Mammary epithelial cell (primary cell): ENCODE measurements at places on chromosomes 11 and 22. TPM values are rescaled to one million over a fixed set of nuclear protein-coding genes. Genes with fewer than 3 reads are reported as not detected.

DNA sequence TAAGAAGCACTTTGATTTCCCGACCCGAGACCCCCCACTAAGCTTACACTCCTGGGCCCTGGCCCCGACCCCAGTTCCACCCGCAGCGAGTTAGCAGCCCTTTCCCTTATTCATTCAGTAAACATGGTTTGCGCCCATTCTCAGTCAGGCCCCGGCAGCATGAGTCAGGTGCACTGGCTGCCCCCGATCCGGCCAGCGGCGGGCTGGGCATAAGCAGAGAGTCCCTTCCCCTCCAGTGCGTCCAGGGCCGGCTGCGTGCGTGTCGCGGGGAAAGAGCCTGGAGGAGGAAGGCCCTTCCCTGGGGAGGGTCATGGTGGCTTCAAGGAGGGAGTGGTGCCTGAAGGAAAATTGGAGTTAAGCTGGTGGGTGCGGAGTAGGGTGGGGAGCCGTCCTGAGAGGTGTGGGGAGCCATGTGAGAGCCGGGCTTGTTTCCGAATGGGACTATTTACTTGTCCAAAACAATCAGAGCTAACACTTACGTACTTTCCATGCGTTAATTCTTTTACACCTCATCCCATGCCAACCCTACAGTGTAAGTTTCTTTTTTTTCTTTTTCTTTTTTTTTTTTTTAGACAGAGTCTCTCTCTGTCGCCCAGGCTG lies 657 bp downstream of the IGHMBP2 start:
- DNase-seq, result peak; percentile 43

DNA sequence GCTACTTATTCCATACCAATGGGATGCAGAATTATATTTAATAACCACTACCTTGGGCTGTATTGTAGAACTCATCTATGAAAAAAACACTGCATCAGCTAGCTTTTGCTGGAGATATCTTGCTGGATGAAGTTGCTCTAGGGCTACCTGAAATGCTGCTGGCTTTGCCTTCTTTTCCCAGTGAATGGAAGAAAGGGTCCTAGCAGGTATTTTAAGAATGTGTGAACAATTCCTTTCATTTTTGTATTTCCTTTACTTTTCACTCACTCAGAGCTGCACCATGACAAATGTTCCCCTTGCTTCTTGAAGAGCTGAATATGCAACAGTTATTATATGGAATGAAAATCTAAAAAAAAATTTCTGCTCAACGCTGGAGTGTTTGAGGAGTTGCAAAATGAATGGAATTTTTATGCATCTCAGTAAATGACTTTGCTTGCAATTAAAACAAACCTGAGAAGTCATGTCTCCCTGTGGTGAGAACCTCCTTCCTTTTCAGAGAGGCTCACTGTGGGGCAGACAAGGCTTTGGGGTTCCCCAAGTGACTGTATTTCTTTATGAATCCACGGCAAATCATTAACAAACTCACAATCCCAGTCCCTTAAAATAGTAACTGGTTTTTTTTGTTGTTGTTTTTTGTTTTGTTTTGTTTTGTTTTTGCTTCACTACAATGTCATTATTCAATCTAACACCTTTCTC lies 566.8 kb upstream of the KIRREL3 start:
- no peak for DNase-seq

- DNase-seq, result peak; percentile 58
Measured at GRCh38 chr11:94537031-94537600, 6.6 kb upstream of the FUT4 start.

DNA sequence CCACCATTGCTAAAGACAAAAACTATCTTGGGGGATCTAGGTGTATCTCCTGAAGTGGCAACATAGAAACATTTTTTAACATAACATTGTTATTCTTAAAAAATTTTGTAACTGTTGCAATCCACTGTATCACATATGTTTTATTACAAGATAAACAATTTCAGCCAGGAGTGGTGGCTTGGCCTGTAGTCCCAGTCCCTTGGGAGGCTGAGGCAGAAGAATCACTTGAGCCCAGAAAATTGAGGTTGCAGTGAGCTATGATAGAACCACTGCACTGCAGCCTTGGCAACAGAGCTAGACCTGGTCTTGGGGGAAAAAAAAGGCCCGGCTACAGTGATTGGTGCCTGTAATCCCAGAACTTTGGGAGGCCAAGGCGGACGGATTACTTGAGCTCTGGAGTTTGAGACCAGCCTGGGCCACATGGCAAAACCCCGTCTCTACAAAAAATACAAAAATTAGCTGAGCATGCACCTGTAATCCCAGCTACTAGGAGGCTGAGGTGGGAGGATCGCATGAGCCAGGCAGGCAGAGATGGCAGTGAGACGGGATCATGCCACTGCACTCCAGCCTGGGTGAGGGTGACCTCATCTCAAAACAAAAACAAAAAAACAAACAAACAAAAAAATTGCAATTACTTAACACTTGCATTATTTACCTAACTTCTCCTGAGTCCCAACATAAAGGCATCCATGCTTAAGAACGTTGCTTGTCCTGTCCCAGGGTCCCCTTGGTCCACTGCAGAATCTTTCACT lies 1.5 kb upstream of the DEPDC5 start:
- no peak for DNase-seq

Gene OR4D5
- 0.17 TPM for total RNA-seq

- no peak for DNase-seq
Measured at GRCh38 chr11:120149246-120149645, 11.3 kb upstream of the TRIM29 start.

Gene TNNT3
- not detected in 2 replicates for total RNA-seq

DNA sequence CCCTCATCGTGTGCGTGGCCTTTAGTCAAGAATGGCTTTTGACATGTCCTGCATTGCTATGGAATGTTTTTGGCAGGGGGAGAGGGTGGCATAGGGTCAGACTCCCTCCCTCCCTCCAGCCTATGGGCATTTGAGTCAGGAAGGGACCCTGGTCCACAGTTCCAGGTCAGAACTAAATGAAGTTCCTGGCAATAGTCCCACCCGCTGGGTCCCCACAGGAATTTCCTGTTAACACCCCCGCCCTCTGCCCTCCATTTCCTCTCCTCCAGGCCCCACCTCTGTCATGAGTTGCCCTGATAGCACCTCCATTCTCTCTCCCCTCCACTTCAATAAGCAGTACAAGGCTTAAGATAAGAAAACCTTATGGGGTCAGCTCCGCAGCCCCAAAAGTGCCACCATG lies 40.8 kb upstream of the LMO2 start:
- no peak for DNase-seq

- peak; percentile 76 for DNase-seq
Measured at GRCh38 chr11:93908689-93909088, 58.3 kb upstream of the VSTM5 start.

DNA sequence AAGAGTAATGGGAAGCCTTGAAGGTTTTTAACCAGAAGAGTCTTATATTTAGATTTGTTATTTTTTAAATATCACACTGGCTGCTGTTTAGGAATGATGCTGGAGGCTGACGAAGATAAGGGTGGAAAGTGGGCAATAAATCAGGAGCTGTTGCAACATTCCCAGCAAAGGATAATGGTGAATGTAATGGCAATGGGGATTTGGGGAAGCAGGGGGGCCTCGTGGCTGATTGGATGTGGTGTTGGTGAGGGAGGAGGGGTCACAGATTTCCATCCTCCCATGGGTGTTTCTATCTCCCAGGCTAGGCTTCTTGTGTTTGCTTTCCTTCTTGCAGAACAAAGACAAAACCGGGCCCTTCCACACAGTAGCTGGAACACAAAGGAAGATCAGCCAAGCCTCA lies 80.8 kb downstream of the PIWIL4 start:
- DNase-seq, result no peak

Gene RTN4RL2
- total RNA-seq, result 0.33 TPM

- DNase-seq, result no peak
Measured at GRCh38 chr11:24497831-24498230, 978 bp downstream of the LUZP2 start.
